ENCODE measurements at places on chromosomes 1 and 21.

DNA sequence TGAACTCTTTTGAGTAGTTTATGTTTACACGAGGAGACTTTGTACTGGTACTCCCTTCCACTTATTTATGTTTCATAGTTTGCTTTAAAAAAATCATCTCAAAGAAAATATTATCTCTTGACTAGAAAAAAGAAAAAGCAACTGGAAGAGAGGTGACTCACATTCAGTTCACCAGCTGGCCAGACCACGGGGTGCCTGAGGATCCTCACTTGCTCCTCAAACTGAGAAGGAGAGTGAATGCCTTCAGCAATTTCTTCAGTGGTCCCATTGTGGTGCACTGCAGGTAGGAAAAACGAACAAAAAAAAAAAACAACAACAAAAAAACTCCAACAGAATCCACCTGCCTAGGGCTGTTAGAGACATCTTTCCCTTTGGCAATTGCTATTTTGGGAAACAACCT is 102.9 kb downstream of the PTPRC start:
- no peak for DNase-seq

GRCh38 chr1:229192031-229192430 is 78.9 kb upstream of the RAB4A start:
- DNase-seq = no peak

- DNase-seq = no peak
Observed at GRCh38 chr1:2382621-2383361, 8.6 kb downstream of the MORN1 start.

DNA sequence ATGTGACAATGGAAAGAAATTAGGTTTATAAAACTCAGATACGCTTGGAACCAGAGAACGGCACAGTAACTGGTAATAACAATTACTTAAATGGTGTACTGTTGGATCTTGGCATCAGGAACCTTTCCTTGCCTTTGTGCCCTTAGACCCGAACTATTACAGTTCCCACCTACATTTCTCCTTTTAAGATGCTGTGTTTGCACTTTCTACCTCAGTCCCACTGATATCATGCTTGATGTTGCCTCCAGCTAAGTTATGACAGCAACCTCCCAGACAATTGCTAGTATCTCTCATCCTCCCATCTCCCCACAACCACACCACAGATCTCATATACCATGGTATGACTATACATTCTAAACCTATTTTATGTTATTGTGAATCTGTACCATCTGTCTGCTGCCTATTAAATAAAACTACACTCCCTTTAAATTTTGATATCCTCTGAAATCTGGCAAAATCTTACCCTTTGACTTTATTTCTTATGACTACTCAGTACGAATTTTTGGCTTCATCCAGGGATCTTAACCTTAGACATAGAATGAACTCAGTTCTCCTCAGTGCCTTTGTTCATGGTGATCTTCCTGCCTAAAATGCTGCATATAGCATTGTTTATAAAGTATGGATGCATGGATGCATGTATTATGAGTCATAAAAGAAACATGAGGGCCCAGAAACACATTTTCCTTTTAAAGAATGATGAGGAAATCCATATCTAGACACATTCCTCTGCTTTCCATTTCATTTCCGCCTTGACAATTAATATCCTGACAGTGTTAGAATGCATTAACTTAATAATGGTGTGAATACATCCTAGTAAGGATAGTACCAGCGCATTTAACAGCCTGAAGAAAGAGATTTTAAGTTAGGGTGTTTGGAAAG is 64.1 kb downstream of the LRRC8D start:
- DNase-seq = no peak

DNA sequence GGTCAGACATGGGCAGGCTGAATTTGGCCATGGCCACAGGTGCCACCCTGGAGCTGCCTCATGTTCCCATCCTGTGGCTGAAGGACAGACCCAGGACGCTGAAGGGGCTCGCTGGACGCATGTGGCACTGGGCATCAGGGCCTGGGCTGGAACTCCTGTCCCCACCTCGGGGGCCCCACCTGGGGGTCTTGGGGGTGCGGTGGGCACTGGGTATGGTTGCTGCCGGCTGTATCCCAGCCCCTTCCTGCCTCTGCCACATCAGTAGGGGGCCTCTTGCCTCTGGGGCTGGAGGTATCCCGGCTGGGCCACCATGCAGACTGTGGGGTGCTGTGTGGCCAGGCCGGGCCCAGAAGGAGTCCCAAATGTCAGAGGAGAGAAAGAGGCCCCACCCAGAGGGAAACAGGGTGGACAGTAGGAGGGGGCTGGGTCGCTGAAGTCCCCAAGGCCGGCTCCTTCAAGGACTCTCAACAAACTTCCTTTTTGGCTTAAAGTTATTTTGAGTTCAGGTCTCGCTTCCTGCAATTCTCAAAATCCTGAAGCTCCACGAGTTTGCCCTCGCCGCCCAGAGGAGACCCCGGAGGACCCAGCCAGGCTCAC is 78.7 kb downstream of the SIK1 start:
- no peak for DNase-seq

- no peak for DNase-seq
Observed at GRCh38 chr1:90335558-90335957, 340.6 kb downstream of the ZNF326 start.

- DNase-seq = no peak
Observed at GRCh38 chr1:26029864-26030481, 8.4 kb downstream of the EXTL1 start.

- no peak for DNase-seq
Observed at GRCh38 chr1:248114890-248115289, 19.9 kb downstream of the OR2L13 start.

GRCh38 chr1:42955311-42956063 is 3.2 kb downstream of the SLC2A1 start:
- no peak for DNase-seq

GRCh38 chr21:45792682-45793383 is 149.3 kb downstream of the PCBP3 start:
- DNase-seq = no peak

DNA sequence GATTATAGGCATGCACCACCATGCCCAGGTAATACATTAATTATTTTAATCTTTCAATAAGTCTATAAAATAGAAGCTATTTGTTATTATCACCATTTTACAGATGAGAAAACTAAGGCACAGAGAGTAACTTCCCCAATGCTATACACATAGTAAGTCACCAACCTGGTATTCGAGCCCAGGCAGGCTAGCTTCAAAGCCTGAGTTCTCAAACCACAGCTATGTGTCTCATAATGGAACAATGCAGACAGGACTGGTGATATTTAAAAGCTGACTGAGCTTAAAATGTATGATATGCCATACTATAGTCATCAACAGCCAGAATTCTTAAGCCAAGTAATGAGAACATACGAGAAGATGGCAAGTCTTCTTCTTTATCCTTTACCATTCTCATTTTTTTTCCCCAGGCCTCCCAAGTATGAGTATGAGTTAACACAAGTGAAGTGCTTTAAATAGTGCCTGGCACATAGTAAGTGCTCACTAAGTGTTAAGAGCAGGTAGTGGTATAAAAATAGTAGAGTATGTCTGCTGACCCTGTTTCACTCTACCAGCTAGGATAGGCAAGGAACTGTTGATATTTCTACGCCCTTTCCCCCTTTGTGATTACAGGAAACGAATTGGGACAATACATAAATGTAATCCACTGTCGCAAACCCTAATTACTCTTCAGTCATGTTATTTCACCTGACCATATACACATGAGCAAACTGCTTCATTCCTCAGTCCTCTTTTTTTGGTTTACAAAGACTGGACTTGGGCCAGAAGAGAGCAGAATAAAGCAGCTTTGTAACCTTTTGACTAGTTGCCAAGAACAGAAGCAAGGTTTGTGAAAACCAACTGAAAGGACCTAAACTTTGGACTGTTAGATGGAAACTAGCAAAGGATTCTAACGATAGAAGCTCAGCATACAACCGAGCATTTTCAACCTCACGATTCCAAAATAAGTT is 9.5 kb downstream of the EYA3 start:
- DNase-seq = no peak

GRCh38 chr1:237507005-237507404 is 383.7 kb downstream of the ZP4 start:
- DNase-seq = no peak

DNA sequence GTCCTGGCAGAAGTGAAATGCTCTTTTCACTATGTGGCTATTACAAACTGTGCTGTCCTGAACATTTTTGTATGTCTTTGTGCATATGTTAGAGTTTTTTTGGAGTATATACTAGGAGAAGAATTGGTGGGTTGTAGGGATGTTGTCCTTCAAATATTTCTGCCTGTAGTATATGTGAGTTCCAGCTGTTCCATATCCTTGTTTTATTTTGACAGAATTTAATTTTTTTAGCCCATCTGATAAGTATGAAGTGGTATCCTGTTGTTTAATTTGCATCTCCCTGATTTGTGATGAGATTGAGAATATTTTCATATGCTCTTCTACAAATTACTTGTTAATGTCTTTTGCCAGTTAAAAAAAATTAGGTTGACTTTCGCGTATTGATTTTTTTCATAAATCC is 34.3 kb downstream of the NEK7 start:
- DNase-seq = no peak

GRCh38 chr1:92117526-92117925 is 37.4 kb downstream of the BTBD8 start:
- no peak for DNase-seq

DNA sequence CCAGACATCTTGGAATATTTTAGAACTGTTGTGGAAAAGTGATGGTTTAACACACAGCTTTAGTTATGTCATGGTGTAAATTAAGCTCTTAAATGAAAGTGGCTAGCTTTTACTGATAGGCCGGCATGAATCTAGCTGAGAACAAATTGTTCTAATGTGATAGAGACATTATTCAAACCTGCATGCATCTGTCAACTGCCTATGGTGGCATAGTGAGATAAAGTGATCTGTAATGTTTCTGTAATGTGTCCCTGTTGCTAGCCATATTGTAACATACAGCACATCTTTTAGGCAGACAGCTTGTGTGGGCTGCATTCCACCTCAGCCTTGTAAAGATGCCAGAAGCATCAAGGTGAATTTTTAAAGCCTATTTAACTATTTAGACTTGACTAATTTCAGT is 16.0 kb downstream of the LRIG2 start:
- no peak for DNase-seq

DNA sequence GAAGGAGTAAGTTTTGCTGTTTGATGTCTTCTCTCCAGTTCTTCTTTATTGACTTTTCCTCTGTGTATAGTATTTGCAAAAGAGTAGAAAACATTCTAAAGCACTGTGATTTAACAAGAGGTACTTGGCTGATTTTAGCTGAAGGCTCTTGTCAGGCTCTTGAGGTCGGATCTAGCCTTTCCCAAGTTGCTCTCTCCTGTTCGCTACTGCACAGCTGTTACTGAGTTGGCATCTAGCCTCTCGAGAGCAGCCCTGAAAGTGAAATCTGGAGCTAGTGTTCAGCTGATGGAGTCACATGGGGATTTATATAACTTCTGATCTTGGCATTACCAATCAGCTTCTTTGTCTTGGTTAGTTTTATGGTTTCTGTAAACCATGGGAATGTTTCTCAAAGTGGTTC is 193.1 kb downstream of the RYR2 start:
- DNase-seq = no peak

DNA sequence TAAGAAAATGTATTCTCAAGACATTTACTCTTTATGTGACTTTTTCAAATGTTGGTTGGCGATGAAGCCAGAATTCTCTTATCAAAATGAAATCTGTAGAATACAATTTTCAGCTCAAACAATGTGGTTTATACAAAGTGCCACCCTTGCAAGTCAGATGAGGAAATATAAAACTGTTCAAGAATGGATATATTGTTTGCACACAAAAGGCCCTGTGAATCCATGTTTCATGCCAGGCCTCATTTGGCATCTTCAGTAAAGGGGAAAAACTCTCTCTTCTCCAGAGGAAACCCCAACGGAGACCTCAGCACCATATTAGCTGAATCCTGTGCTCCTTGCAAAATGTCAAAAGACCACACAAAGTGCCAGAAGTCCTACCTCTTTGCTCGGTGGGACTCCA is 310.4 kb downstream of the RRAGC start:
- DNase-seq = no peak

All from activated naive CD8-positive, alpha-beta T cell treated with anti-CD3 and anti-CD28 coated beads, Interleukin-2, amount 50 U/mL, for 16 hours (primary cell).